ENCODE measurements at places on chromosomes 6 and 20.

DNA sequence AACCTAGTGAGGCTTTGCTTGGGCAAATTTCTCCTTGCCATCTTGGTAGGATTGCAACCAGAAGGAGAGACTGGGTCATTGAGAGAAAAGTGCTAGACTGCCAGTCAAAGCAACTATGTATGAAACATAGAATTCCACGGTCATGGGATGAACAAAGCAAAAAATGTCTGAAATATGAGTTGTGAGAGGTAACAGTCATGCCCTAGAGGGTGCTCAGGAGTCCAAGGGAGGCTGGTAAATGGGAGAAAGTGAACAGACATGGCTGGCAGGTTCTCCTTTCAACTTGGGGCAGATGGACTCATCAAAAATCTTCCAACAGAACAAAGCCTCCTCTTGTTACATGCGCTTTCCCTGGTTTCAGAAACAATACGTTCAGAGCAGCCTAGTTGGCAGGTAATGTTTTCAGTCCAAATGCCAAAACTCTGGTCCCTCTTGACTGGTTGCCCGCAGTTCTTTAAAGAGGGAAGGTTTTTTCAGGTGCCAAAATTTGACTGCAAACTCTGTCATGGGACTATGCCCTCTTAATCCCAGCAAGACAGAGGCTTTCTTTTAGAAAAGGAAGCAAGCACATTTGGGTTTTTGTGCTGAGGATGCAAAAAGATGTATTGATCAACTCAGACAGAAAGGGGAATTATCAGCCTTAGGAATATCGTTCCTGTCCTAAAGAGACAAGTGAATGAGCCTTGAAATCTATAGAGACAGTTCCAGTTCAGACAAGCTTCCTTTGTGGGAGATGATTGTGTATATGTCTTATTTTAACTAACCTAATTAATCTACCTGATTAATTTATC lies 68.5 kb upstream of the SASH1 start:
- H3K27ac ChIP-seq: no peak overlapping the region
- no peak for DNase-seq
- H3K36me3 ChIP-seq: no peaks in the 10 kb centered on the region
- H3K4me1 ChIP-seq: no peaks in the 10 kb centered on the region
- no peaks in the 10 kb centered on the region for H3K27me3 ChIP-seq

GRCh38 chr6:2771079-2771478 lies 5.9 kb downstream of the WRNIP1 start:
- no peak overlapping the region for H3K4me3 ChIP-seq
- H3K4me1 ChIP-seq: peaks cover 12% of the 10 kb centered on the region
- H3K27me3 ChIP-seq: no peaks in the 10 kb centered on the region
- no peak for DNase-seq
- no peak overlapping the region for H3K27ac ChIP-seq
- peaks cover 5% of the 10 kb centered on the region for H3K36me3 ChIP-seq

GRCh38 chr6:63395381-63395780 lies 75.6 kb upstream of the LGSN start:
- no peak for DNase-seq
- H3K4me3 ChIP-seq: no peak overlapping the region
- H3K27ac ChIP-seq: no peak overlapping the region
- H3K36me3 ChIP-seq: no peaks in the 10 kb centered on the region
- H3K4me1 ChIP-seq: no peaks in the 10 kb centered on the region

DNA sequence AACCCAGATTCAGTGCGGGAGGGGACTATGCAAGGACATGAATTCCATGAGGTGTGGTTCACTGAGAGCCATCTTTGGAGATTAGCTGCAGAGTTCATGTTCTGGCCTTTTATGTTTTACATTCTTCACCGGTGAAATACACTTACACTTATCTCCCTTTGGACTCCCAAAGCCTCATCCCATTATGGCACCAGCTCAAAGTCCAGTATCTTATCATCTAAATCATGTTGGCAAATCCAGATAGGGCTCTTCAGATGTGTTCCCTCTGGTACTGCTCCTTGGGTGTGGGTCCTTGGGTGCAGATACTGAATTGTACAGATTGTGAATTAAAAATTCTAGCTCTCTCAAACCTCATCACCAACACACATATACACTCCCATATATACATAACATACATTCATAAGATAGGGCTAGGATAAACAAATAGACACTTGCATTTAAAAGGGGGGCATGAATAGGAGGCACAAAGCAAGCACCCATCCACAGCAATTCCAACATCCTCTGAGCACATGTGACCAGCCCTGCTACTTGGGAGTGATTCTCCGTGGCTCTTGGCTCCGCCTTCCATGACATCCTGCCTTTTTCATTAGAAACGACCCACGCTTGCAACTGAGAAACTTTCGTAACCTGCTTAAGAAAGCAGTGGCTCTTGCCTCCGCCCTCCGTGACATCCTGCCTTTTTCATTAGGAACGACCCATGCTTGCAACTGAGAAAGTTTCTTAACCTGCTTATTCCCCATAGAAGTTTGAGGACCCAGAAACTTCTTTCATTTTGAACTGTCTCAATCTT lies 53.6 kb upstream of the LRRC1 start:
- H3K27ac ChIP-seq: no peak overlapping the region
- H3K36me3 ChIP-seq: no peaks in the 10 kb centered on the region
- no peak overlapping the region for H3K4me3 ChIP-seq
- no peak for DNase-seq
- no peaks in the 10 kb centered on the region for H3K27me3 ChIP-seq

- no peak overlapping the region for H3K4me3 ChIP-seq
- no peak for DNase-seq
- no peaks in the 10 kb centered on the region for H3K36me3 ChIP-seq
- H3K27ac ChIP-seq: no peak overlapping the region
Observed at GRCh38 chr6:94144807-94145206, 725.4 kb upstream of the EPHA7 start.

GRCh38 chr6:163183806-163184205 lies 230.7 kb upstream of the QKI start:
- no peak for DNase-seq
- H3K36me3 ChIP-seq: no peaks in the 10 kb centered on the region
- H3K27ac ChIP-seq: no peak overlapping the region
- peaks cover 15% of the 10 kb centered on the region for H3K4me1 ChIP-seq
- H3K4me3 ChIP-seq: no peak overlapping the region
- no peaks in the 10 kb centered on the region for H3K27me3 ChIP-seq

- no peak for DNase-seq
- no peaks in the 10 kb centered on the region for H3K27me3 ChIP-seq
- H3K27ac ChIP-seq: no peak overlapping the region
Observed at GRCh38 chr6:56232436-56232835, 14.9 kb downstream of the COL21A1 start.

DNA sequence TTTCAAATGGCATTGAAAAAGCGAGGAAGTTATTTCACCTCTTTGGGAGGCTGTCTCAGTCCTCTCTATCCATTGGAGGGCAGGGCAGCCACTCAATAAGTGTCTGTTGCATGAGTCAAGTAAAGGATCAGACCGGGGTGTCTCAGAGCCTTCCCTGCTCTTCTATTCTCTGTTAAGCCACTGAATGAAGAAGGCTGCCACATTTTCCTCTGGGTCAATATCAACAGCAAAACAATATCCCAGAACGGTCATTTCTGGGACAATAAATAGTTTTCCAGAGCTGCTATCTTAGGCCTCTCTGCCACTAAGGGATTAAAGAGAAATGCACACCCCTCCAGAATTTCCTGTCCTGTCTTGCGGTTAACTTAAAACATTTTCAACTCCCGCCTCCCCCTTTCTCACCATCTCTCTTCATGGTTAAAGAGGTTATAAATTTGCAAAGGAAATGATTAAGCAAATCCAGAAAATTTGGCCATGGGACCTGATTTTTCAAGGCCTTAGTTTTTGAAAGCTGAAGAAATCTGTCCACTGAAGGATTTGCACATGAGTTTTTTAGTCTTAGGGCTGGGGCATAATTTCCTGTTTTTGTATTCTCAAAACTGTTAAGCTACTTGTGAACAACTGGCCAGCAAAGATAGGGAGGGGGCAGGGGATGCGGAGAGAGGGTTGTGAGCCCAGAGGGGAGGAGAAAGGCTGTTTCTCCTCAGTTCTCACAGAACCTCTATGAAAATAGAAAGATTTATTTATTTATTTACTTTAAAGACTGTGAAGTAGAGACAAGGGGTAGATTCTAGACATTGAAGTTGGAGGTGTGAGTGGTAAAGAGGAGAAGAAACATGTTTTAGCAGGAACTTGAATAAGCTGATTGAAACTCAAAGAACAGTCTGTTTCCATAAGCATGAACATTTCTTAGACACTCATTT lies 135.7 kb downstream of the BCAS1 start:
- no peak overlapping the region for H3K4me3 ChIP-seq
- peaks cover 12% of the 10 kb centered on the region for H3K4me1 ChIP-seq
- H3K27me3 ChIP-seq: no peaks in the 10 kb centered on the region
- H3K27ac ChIP-seq: no peak overlapping the region
- H3K36me3 ChIP-seq: no peaks in the 10 kb centered on the region
